Stimulated activated CD8-positive, alpha-beta memory T cell treated with anti-CD3 and anti-CD28 coated beads, Interleukin-7, amount 100 ng/mL, for 24 hours (primary cell): ENCODE measurements at places on chromosomes 2 and 18.
A peak's percentile ranks its signal among the peaks of the same experiment; 100 is the strongest.

DNA sequence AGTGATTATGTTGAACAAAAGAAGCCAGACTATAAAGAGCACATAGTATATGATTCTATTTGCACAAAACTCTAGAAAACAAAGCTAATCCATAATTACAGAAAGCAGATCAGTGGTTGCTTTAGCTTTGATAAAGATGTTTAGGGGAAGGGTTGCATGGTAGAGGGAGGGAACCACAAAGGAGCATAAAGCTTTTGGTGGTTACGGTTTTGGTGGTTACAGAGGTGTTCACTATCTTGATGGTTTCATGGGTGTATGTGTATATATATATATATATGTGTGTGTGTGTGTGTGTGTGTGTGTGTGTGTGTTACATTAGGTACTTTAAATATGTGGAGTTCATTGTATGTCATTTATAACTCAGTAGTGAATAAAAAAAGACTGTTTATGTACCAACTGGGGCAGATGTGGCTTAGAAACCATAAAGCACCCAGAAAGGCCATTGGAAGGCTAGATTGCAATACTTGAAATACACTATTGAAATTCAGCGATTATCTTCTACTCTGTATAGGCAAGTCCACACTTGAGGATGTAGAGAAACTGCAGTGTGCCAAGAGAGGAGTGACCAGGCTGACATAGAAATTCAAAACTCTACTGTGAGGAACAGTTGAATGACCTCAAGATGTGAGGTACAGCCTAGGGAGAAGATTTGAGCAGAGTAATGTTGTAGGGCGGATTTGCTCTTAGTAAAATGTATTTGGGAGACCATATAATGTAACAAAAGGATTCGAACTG, 60.6 kb downstream of the CAB39 start:
- no peak for DNase-seq

GRCh38 chr2:24734741-24735140, 58.5 kb downstream of the PTRHD1 start:
- DNase-seq, result no peak

GRCh38 chr2:179264368-179265081, at the start of gene SESTD1:
Gene SESTD1 (minus strand): TSS chr2:179264832. CDS start chr2:179191841, 72,991 bp downstream.
- DNase-seq, result peak; percentile 21

DNA sequence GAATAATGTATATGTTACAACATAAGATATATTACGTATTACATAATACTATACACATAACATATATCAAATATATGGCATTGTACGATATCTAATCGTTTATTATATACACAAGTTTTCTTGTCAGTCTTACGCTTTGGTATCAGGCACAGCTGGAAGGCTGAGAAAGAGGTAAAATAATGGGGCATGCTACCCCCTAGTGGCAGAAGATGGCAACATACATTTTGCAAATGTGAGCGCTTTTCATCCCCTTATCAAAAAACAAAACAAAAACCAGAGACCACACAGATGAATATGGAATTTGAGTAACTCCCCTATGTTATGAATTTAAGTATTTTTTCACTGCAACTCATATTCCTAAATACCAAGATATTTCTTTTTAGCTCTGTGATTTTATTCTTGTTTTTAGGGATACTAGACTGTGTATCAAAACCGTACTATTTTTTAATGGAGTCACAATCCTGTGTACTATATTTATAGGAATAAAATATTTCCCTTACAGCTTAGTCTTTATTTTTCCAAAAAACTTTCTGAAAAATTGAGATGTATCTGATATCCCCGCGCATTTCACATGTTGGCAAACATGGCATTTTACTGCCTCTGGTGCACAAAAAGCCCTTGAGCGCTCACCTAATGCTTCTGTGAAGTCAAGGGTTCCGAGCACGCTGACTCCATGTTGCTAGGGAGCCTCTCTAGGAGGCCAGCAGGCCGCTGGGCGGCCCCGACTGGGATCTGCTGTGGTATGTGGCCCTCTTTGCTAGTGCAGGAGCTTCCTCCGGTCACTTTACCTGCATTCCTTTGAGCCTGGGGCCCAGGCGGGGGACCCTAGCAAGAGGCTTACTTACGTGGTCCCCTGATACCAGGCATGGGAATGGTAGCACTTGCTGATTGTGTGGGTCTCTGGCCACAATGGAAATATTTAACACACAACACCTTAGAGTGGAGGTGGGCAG, 62.5 kb downstream of the SLC4A3 start:
- DNase-seq, result no peak

GRCh38 chr2:195848119-195848899, 191.3 kb downstream of the SLC39A10 start:
- DNase-seq, result no peak

GRCh38 chr2:71129902-71130151, 202 bp downstream of the MCEE start:
- no peak for DNase-seq

DNA sequence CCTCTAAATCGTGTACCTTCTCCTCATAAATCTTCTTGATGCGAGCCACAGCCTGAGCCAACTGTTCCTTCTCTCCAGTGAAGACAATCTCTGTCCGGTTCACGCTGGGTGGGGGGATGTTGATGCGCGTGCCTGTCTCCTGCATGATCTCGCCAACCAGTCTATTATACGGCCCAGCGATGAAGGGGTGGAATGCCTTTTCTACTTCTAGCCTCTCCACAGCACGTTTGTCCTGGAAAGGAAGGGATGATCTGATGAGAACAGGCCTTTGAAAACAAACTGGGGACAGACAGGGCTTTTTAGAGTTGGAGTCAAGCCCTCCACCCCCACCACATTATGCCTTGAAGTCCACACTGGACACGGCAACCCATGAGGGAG, 59.3 kb downstream of the HDLBP start:
- DNase-seq, result no peak

GRCh38 chr2:178860551-178860950, 53.3 kb upstream of the TTN start:
- DNase-seq, result no peak

GRCh38 chr2:143525402-143525860, 396.2 kb downstream of the ARHGAP15 start:
- no peak for DNase-seq
